ENCODE measurements at places on chromosomes 1 and 21.

DNA sequence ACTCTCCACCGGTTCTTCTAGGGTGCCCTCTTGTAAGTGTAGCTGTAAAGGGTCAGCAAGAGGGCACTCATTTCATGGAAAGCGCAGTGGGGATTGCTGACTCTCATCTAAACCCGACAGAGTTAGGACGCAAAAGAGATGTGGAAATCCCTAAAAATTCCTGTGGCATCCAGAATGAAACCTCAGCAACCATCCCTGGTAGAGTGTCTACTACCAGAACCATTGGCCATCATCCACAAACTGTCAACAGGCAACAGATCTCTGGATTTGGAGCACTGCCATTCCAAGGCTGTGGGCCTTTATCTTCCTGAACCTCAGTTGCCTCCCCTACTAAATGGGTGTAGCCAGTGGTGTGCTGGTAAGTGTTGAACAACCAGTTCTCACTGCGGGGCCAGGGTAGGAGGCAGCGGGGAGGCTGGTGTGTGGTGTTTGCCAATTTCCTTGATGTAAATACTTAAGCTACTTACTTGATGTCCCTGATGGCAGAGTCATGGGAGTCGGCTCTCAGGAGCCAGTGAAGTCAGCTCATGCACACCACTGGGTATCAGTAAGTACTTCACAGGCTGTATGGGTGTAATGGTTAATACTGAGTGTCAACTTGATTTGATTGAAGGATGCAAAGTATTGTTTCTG, 195.8 kb downstream of the KAZN start:
- DNase-seq, result no peak

DNA sequence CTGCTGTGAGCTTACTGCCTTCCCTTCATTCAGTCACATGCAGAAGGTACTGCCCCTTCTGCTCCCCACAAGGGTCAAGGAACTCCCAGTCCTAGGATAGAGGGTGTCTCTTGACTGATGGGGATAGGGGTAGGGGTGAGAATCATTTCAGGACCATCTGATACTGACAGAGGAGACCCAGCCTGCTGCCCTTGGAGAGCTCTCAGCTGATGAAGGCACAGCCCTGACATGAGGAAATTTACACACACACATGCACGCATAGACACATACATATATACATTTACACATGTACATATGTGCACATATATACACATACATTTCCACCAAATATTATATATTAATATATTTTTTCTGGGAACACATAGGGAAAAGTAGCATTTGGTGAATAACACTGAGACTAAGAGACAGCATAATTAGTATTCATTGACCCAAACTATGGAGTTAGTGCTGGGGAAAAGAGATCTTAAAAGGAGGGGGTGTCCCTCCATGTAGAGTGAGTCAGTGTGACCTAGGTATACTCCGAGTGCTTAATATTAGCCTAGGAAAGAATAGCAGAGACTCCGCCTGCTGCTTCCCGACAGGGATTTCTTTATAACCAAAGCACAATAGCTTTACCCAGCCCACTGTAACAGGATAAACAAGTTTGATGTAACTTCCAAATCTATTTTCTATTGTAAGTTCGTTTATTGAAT, 27.6 kb upstream of the HHAT start:
- no peak for DNase-seq

DNA sequence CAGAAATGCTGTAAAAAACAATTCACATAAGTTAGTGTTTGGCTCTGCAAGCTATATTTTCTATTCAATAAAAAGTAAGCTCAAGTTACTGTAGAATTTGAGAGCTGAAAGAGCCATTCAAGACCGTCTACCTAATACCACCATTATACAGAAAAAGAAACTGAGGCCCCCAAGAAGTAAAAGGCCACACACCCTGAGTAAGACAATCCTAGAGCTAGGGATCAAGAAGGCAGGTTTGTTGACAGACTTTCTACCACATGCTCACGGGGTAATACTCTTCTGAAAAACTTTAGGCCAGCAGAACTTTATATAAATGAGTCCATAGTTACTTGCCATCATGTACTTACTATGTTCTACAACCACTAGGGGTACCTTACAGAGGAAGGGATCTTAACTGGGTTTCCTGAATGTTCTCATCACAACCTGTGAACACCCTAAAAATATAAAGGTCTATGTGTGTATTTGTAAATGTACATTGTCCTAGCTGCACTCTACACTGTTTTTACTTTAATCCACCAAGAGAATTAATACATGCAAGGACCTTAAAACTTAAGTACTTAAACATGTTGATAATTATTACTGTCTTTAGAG, 2.7 kb downstream of the PSMG1 start:
- DNase-seq, result no peak

DNA sequence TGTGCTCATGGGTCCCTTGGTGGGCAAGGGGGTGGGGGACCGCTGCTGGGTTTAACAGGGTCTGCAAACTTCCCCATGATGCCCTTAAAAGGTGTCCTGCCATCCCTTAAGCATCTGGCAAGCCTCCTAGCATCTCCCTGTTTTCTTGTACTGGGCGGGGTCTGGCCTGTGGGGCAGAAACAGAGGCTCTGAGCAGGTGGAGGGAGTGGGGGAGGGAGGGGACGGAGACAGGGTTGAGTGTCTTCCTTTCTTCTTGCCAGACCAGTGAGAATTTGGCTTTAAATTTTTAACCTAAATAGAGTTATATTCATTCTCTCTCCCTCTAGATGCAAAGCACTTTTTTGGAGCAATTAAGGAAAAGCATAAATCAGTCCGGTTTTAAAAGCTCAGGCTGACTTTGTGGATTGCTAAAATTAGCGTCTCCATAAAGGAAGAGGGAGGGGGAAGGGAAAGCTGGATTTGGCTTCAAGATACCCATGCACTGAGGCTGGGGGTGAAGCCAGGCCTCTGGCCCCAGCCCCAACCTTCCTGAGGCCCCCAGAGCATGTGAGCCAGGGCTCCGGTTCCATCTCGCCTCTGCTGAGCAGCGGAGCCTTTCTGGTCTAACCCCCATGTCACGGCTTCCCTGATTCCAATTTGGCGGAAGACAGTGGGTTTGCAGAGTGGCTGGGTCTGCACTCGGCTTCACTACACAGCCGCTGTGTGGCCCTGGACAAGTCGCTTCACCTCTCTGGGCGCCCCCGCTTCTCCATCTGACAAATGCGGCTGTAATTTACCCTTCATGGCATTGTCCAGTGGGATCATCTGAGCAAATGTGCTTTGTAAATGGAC, 25.3 kb downstream of the IGSF21 start:
- DNase-seq, result no peak

DNA sequence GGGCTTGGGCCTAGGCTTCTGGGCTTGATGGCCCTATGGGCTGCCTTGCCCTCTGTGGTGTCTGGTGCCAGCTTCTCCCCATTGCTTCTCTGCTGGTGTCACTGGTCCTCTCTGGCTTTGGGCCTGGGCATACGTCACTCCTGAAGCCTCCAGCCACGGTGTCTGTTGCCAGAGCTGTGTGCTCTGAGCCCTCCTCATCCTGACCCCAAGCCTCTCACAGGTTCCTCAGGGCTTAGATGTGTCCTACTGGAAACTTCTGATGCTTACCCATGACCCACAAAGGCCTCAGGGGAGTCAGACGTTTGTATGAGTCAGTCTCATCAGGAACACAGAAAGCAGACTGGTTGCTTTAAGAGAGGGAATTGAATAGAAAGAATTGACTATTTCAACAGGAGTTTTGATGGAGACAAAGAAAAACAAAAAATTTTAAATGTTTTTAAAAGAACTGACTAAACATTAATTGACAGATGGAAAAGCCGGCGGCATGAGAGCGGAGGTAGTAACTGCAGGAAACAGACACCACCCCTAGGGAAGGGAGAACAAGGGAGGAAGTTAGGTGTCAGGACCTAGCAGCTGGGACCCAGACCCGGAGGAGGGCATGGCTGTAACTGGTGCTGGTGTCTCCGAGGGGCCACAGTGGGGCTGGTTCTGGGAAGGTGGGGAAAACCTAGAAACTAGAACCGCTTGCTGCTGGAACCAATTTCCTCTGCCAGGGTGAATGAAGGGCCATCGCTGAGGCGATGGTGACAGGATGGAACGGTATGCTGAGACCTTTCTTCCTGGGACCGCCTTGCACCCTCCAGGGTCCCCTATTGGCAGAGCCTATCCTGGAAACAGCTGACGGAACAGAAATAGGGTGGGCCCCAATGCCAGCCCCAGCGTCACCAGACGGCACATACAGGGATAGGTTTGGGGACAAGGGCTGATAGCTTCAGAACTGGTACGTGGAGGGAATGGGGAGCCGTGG, 40.0 kb upstream of the CITED4 start:
- DNase-seq, result no peak

DNA sequence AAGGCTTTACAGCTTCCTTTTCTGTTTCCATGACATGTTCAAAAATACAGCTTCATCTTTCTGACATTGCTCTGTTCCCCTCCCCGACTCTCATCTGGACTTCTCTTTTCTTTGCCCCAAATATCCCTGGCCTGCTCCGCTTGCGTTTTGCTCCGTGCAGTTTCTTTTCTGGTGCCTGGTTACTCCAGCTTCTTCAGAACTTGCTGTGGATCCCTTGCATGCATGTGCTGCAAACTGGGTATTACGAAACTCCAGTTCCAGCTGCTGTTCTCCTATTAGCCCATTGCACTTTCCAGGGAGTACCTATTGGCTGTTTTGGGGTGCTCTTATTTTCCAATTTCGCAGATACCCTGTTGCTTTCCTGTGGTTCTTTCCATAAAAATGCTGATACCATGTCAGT, 9.9 kb upstream of the NDC1 start:
- no peak for DNase-seq

DNA sequence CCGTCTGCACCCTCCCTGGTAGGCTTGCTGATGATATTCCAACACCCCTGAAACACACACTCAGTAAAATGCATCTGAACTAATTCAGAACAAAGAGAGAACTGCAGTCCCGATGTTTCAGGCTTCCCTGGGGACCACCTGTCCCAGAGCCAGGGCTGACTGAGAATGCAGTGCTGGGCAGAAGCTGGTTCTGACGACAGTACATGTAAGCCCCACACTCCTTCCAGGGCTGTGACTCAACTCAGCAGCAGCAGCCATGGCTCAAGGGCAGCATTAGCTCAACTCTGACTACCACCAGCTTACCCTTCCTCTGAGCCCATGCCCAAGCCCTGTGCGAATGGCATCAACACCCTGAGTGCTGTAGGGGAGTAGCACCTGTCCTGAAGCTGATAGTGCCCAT, 56.4 kb upstream of the SIPA1L2 start:
- no peak for DNase-seq

- DNase-seq, result no peak
These were observed 71.8 kb downstream of the PBX1 start for GRCh38 chr1:164630626-164631396.

GRCh38 chr1:220348211-220348610, 76.0 kb upstream of the RAB3GAP2 start:
- no peak for DNase-seq

DNA sequence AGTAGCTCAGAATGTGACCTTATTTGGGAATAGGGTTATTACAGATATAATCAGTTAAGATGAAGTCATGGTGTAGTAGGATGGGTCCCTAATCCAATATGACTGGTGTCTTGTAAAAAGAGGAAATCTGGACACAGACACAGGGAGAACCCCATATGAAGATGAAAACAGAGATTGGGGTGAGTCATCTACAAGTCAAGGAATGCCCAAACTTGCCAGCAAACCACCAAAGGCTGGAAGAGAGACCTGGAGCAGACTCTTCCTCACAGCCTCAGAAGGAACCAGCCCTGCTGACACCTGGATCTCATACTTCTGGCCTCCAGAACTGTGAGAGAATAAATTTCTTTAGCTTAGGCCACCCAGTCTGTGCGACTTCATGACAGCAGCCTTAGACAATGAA, 29.9 kb downstream of the KRTAP19-8 start:
- no peak for DNase-seq

- DNase-seq, result no peak
These were observed 136.8 kb downstream of the RUNX1 start for GRCh38 chr21:34912022-34912945.

- no peak for DNase-seq
These were observed 15.6 kb downstream of the EPHA8 start for GRCh38 chr1:22578732-22579361.

All from stimulated activated CD4-positive, alpha-beta T cell treated with anti-CD3 and anti-CD28 coated beads, Interleukin-1b, Interleukin-23, amount 100 ng/mL, for 4 hours (primary cell).